ENCODE measurements at places on chromosomes 3 and 15.
A peak's percentile ranks its signal among the peaks of the same experiment; 100 is the strongest.

- DNase-seq: no peak
Observed at GRCh38 chr3:2656806-2657777, 453.1 kb downstream of the IL5RA start.

DNA sequence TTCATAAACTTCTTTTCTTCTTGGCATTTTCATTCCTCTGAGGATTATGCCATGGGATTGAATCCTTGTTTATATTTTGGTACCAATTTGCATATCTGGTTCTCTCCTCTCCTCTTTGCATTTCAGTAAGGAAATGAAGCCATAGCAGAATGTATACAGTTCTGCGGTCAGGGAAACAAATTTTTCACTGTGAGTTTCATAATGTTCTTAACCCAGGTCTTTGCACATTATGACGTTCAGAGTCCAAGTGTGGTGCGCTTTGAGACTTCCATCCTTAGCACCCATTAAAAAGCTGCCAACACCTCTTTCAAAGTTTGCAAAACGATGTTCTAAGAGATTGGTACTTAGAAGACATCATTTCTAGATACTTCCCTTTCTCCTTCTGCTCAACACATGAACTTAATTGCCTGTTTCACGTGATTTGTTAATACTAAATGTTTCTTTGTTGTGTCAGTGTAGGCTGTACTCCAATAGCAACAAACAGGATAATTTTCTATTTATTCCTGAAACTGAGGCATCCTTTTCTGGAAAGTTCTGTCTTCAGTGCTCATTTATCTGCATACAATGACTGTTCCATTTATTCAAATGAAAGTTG lies 953.1 kb upstream of the NR2F2 start:
- DNase-seq: no peak

GRCh38 chr15:45616901-45617323 lies 17.9 kb upstream of the SQOR start:
- DNase-seq: no peak

GRCh38 chr3:46705022-46705530 lies 3.9 kb downstream of the TMIE start:
- DNase-seq: peak; percentile 50

DNA sequence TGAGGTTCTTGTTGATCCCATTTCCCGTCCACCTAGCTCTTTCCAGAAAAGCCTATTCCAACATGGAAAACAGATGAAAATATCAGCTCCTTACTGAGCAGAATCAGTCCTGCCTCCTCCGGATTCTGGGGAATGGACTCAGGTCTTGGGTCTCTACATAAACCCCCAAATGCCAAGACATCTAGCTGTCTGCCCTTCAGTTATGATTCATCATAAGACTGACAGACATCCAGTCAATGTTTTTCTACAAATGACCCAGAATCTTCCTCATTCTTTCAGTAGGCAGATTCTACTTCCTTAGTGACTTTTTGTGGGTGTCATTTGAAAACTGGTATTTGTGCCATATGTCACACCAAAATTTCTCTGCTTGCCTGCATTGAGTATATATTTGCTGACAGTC lies 103.0 kb upstream of the TGFBR2 start:
- no peak for DNase-seq

- DNase-seq: no peak
Observed at GRCh38 chr3:172317984-172318383, 130.3 kb downstream of the GHSR start.

GRCh38 chr3:124207077-124207476 lies 215.2 kb upstream of the ROPN1 start:
- DNase-seq: no peak

GRCh38 chr3:126419886-126420786 lies 25.4 kb downstream of the CFAP100 start:
- no peak for DNase-seq

GRCh38 chr15:43239732-43240491 lies 19.1 kb upstream of the EPB42 start:
- no peak for DNase-seq

DNA sequence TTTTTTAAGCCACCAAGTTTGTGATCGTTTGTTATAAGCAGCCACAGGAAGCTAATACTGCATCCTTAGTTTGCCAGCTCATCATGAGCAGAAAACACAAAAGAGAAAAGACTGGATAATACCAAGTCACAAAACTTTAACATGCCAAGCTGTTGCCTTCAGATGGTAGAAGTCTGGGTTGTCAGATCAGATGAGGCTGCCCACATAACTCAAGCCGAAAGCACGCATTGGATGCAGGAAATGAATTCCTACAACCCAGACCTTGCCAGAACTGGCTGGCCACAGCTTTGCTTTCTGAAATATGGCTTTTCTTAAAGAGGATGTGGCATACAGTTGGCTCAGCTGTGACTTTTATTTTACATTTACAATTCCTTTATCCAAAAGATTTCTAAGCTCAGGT lies 118.3 kb upstream of the NEO1 start:
- DNase-seq: no peak

DNA sequence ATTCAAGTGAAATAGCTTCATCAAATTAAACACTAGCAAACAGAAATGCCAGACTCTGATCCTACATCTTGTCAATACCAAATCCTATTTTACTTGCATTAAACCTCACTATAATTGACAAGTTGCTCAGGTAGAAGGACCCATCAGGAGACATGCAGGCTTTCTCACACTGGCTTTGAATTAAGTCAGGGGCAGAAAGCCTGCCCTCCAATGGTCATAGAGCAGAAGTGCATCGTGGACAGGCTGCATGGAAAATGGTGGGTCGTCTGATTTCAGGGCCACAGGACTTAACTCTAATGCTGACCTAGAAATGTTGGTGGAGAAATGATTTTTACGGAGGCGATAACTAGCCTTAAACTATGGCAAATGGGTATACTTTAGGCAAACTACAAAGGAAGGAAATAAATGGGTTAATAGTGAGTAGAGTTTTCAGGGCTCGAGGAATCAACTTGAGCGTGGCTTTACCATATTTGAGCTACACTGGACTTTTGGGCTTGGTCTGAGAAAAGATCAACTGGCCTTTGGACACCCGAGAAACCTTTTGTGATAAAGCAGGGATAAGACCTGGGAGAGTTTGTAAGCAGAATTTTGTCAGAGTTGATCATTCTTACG lies 283.9 kb downstream of the GRM7 start:
- no peak for DNase-seq

- DNase-seq: no peak
Observed at GRCh38 chr3:184559336-184559735, 2.2 kb upstream of the EPHB3 start.

GRCh38 chr15:99452010-99452409 lies 113.8 kb upstream of the MEF2A start:
- no peak for DNase-seq

DNA sequence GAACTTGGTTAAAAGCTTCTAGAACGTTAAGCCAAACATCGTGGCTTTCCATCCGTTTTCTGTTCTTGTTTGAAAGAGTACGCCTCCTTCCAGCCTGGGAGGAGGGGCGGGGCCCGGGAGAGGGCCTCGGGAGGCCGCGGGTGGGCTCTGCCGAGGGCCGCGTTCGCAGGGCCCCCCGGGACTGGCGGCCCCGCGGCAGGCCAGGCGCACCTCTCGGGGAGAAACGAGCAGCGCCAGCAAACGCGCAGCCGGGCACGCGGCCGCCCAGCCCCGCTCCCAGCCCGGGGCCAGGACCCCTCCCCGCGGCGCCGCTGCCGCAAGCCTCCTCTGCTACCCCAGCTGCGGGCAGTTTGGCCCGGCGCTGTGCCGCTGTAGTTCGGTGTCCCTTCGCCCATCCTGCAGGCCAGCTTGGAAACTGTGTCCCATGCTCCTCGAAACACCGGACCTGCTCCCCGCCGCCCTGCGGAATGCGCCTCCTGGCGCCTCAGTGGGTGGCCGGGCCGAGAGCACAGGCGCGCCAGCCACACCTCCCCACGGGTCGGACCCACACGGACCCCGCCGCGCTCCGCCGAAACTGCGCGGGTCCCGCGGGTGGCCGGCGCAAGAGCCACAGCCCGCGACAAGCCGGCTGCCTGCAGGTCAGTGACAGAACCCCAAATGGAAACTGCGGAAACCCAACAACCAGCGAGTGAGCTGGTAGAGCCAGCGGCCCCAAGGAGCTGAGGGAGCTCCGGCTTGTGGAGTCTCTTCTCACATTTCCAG lies 2.3 kb downstream of the OCA2 start:
- DNase-seq: no peak

DNA sequence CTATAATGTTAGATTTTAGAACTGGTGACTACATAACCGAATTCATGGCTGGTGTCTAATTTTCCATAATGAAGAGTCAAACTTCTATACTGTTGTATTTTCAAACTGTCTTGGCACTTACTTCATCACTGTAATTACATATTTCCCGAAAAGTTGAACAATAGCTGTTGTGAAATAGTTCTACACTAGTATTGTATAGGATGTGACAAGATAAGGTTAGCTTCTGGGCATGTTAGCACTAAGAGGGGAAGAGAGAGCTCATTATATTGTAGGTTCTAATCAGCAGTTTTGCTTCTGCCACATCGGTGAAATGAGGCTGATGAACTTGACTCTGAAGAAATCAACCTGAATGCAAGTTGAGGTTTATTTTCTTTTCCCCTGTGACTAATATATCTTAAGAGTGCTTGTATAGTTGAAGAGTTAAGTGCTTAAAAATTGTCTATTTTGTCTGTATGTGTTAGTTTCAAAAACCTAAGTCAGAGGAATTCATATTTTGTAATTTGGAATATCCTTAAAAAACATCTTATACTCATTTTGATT lies 8.9 kb downstream of the GYG1 start:
- DNase-seq: no peak

DNA sequence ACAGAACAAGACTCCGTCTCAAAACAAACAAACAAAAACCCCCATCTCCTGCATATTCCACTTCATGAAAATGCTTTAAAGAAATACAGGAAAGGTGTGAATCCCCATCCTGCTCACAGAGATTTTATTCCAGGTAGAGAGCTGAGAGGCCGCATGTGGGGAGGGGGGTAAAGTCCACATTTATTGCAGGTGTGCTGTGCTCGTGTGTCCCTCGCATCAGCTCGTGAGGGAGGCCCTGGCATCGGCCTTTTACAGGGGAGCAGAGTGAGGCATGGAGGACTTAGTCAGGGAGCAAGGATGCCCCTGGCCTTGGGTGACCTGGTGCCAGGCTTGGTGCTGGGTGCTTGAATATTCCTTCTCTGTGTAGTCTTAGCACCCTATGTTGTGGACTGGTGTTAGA lies 413.5 kb upstream of the C2CD4B start:
- DNase-seq: no peak

DNA sequence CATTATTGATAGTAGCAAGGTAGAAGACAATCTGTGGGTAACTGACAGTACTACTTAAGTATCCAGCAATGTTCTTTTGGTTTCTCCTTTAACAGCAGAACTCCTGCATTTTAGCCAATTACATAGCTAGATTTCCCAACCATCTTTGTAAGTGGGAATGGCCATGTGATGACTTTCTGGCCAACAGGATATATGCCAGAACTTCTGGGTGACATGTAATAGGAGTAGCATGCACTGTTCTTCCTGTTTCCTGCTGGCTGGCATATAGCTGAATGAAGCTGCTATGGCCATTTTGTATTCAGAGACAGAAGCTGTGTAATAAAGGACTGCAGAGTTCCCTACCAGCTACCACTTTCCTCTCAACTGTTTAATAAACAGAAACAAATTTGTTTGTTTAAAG lies 18.0 kb downstream of the SPICE1 start:
- DNase-seq: no peak

GRCh38 chr3:187162265-187162953 lies 23.1 kb upstream of the RPL39L start:
- DNase-seq: no peak

GRCh38 chr3:143070977-143071551 lies 48.5 kb upstream of the CHST2 start:
- no peak for DNase-seq

- no peak for DNase-seq
Observed at GRCh38 chr3:195903950-195904290, 4.4 kb downstream of the TNK2 start.

DNA sequence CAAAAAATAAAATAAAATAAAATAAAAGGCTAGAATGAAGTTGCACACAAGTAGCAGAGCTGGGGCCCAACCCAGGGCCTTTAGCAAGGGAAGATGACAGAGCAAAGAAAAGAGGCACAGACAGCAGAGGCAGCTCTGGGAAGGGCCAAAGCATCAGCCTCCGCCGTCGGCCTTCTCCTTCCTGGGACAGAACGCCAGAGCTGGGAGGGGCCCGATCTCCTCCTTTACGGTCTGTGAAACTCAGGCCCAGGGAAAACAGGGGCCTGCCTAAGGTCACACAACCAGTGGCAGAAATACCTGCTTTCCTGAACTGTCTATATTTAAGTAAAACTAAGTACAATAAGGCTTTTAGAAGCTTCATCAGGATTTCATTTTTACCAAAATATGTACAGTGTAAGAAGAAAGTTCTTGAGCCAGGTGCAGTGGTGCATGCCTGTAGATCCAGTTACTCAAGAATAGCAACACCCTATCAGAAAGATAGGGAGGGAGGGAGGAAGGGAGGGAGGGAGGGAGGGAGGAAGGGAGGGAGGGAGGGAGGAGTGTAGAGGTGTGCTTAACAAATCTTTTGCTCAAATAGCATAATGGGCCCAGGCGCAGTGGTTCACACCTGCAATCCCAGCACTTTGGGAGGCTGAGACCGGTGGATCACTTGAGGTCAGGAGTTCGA lies 43.0 kb upstream of the MUC4 start:
- no peak for DNase-seq

DNA sequence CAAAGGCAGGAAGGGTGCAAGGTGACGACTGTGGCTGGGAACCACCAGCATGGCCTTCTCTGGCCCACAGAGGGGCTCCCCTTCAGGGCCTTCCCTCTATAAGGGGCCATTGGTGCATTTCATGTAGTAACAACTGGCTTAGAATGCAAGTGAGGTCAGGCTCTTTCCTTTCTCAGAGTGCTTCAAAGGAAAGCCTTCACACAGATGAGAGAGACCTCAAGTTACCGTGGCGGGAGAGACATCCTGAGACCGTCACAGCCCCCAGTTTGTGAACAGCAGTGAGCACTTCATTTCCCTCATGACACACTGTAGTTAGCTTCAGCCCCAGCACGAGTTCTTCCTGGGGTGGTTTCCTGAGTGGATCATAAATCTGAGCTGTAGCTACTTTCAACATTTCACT lies 96.6 kb upstream of the LIMD1 start:
- DNase-seq: peak; percentile 19

GRCh38 chr3:184489268-184489841 lies 72.2 kb upstream of the EPHB3 start:
- no peak for DNase-seq

DNA sequence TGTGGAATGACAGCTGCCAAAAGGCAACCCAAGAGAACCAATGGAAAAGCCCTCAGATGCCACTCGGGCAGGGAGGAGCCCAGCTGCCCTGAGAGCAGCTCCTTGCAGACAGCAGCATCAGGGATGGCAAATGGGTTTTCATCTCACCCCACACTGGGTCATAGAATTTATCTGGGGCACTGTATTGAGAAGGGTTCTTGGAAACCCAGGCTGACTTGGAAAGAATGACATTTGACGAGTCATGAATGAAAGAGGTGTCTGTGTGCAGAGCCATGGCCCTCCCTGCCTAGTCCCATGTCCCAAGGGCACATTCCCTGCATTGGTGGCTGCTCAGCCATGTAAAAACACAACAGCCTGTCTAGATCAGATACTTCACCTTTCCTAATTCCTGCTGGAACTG lies 157.9 kb upstream of the BHLHE40 start:
- no peak for DNase-seq

- no peak for DNase-seq
Observed at GRCh38 chr15:39165020-39165706, 415.7 kb upstream of the THBS1 start.

- no peak for DNase-seq
Observed at GRCh38 chr3:8975081-8976020, 12.1 kb upstream of the RAD18 start.

All from CD4-positive, alpha-beta T cell (primary cell).